ENCODE measurements at places on chromosomes 3 and 15.
A peak's percentile ranks its signal among the peaks of the same experiment; 100 is the strongest.

DNA sequence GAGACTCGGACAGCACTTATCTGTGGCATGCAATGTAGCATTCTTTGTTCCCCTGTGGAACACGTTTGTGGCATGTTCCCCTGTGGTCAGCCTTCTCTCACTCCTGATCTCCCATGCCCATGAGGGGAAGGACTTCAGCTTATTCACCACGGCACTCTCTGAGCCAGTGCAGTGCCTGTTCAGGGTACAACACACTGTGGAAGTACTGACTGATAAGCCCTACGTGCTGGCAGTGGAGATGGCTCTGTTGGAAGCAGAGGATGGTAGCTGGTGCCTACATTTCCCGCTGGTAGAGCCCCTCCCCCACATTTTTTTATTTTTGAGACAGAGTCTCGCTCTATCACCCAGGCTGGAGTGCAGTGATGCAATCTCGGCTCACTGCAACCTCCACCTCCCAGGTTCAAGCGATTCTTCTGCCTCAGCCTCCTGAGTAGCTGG is 43.5 kb upstream of the ETV5 start:
- DNase-seq = no peak

- no peak for DNase-seq
Observed at GRCh38 chr3:13873818-13874217, 6.1 kb downstream of the WNT7A start.

- no peak for DNase-seq
Observed at GRCh38 chr3:60169755-60170154, 1081.5 kb downstream of the FHIT start.

- peak; percentile 15 for DNase-seq
Observed at GRCh38 chr3:126033765-126034164, 50.2 kb downstream of the SLC41A3 start.

- DNase-seq = no peak
Observed at GRCh38 chr3:24237971-24238706, 256.5 kb downstream of the THRB start.

DNA sequence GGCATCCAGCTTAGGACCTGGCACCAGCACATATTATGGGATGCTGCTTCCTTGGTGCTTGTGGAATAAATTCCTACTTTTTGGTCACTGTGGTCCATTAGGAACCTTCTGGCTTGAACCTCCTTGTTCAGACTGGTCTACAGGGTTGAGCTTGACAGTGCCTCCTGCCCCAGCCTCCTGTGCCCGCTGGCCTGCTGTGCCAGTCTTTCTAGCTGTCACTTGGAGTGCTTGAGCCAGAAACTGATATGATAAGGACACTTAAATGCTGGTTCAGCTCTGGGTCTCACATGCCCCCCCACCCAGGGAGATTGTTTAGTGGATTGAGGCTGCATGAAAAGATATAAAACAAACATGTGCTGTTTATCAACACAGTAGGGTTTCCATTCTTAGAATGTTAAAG is 147.8 kb downstream of the SLCO3A1 start:
- DNase-seq = no peak

GRCh38 chr3:194261581-194262063 is 89.5 kb downstream of the CPN2 start:
- no peak for DNase-seq

GRCh38 chr3:58680879-58681525 is 14.4 kb upstream of the FAM3D start:
- DNase-seq = no peak

- DNase-seq = no peak
Observed at GRCh38 chr3:129618901-129619671, 12.6 kb upstream of the PLXND1 start.

- DNase-seq = no peak
Observed at GRCh38 chr3:94544131-94544789, 481.4 kb downstream of the NSUN3 start.

- DNase-seq = no peak
Observed at GRCh38 chr15:89514596-89515406, 18.4 kb upstream of the RHCG start.

DNA sequence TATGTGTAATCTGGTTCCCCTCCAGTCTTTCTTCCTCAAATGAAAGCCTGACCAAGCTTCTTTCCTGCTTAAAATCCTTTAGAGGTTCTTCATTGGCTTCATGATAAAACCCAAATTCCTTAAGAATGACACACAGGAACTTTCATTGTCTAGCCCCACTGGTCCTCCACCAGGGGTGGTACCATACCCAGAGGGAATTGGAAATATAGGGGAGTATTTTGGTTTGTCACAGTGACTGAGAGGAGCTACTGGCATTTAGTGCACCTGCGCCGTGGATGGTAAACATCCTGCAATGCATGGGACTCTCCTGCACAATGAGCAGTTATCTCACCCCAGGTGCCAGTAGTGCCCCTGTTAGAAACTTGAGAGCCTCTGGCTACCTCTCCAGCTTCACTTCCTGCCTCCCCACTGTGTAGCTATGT is 10.8 kb downstream of the ZWILCH start:
- no peak for DNase-seq

GRCh38 chr3:71210257-71211007 is 373.1 kb downstream of the FOXP1 start:
- no peak for DNase-seq

DNA sequence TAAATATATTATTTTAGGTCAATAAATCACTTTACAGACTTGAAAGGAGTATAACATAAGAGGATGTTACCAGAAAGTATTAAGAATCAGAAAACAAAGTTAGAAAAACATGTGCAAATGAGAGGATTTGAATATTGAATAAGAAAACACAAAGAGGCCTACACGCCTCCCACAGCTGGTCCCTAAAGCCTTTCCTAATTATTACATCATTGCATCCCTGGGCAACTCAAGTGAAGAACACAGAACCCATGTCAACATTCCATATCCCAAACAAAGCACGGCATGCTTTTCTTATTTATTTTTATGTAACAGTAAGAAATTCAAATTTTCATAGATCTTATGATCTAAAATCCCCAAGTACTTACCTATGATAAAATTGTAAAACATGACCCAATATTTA is 61.2 kb downstream of the HERC1 start:
- no peak for DNase-seq

GRCh38 chr3:61236556-61236955 is 14.7 kb downstream of the FHIT start:
- DNase-seq = no peak

DNA sequence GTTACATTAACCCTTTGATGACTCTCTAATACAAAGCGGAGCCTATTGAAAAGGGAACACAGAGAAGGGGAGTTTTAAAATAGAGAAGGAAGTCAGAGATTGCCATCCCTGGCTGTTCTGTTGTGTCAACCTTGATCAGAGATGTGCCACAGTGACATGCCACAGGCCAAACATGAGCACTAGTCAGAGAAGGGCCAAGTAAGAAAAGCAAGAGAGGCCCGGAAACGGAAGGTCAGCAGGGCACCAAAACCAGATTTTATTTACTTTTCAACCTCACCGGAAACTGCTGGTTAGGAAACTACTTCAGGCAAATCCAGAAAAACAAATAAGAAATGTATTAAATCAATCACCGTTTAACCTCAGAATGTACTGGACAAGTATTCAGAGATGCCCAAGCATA is 171.8 kb downstream of the ALCAM start:
- DNase-seq = no peak

DNA sequence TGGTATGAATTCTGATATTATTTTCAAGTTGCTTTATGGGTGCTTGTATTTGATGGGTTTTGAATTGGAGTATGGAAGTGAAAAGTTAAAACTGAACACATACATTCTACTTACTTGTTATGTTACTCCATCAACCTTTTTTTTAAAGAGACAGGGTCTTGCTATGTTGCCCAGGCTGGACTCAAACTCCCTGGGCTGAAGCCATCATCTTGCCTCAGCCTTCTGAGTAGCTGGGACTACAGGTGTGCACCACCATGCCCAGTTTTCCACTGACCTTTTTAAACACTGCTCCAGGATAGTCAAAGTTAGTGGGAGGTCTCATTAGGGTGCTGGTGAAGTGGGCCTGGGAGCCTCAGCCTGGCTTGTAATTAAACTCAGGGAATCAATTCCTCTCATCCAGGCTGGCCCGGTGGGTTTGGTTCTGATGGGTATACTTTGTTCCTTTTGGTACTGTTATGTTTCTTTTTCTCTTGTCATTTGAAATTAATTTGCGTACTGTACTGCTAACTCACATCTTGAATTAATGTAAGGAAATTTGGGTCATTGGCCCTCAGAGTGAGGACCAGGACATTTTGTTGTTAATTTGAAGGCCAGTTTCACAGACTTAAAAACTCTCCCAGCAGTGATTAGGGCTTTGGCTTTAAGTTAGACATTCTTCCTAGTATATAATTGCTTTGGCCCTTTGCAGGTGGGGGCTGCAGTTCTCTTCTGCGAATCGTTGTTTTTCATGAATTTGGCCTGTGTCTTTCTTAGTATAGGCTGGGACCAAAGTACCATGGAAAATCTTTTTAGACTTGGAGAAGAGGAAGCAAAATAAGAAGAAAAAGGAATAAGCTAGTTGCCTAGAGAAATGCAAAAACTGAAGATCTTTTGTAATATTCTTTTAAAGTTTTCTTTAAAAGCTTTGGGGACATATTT is 66.9 kb downstream of the FNDC3B start:
- no peak for DNase-seq

GRCh38 chr15:62547584-62547983 is 382.5 kb upstream of the C2CD4B start:
- no peak for DNase-seq

DNA sequence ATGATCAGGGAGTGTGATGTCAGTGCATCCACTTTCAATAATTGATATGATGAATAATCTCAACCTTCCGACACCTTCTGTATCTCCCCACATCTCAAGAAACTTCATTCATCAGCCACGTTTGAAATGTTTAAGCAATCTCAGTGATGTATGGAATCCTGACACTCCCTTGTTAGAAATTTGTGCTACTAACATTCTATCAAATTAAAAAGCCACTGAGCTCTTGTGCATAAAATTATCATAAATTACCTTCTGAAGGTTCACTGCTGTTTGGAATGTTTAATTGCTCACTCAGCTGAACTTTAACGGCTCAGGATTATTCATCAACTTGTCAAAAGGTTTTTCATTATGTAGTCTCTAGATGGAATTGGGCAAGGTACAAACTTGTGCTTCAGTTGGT is 108.4 kb upstream of the DPH6 start:
- DNase-seq = no peak

DNA sequence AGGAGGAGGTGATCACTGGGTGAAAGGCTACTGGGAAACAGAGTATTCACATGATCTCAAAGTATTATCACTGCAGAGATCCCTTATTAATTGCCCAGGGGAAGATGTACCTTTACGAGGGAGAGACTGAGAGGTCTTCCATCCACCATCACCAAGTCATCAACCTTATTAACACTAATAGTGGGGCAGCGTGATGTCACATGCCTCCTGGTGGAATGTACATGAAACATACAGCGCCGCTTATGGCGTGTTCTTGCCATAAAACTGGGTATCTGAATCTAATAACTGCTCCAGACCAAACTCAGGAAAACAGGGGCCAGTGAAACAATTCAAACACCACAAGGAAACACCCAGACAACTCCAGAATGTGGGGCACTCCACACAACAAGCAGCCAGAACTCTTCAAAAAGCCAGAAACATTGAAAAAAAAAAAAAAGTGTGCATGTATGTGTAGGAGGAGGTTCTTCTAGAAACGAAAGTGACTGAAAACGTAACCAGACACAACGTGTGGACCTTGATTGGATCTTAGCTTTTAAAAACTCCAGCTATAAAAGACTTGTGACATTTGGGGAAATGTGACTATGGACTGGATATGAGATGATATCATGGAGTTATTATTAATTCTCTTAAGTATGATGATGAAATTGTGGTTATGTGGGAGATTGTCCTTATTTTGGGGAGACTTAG is 4.6 kb downstream of the STIMATE start:
- DNase-seq = no peak

DNA sequence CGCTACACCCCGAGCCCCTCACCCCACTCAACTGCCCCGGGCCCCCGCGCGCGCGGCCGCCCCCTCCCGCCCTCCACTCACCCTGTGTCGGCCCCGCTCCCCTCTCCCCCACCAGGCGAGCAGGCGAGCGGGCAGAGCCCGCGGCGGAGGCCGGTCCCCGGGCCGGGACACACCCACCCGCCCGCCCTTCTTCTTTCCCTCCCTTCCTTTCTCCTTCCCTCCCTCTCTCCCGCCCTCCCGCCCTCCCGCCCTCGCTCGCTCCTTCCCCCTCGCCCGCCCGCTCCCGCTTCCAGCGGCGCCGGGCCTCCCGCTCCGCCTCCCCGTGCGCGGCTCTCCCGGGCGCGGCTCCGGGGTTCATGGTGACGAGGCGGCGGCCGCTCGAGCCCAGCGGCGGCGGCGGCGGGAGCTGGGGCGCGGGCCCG is at the start of gene CTDSPL:
Gene CTDSPL (plus strand): TSS at position 261 of the 422 bp plus-strand sequence. CDS start 320 bp downstream, outside the sequence.
- no peak for DNase-seq

DNA sequence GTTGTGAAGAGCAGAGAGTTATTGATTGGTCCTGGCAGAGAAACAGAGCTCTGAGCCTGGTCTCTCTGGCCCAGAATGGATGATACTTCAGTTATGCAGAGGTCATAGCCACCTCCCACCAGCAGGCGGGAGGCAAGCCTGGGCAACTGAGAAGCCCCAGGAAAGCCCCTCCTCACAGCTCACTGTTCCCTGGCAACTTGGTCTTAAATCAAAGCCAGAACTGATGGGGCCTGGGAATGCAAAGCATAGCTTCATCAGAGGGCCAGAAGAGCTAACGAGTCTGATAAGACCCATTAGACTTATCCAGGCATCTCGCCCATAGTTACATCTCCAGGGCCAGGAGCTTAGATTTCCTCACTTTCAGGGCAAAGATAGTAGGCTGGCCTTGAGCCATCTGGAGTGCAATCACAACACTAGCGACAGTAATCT is 5.5 kb upstream of the COLQ start:
- DNase-seq = no peak

DNA sequence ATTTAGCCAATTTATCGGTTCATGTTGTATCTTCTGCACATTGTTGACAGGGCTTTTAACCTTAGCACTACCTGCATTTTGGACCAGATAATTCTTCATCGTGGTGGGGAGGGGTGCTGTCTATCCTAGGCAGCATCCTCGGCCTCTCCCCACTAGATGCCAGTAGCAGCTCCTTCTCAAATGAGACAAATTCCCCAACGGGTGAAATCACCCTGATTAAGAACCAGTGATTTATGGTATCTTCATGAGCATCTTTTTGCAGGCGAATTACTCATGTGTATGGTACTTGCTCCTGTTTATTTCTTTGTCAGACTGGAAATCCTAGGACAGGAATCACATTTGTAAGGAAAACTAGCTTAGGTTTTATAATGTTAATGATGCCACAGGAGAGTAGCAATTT is 68.0 kb downstream of the C3orf70 start:
- DNase-seq = no peak

- no peak for DNase-seq
Observed at GRCh38 chr3:106552351-106553043, 683.7 kb upstream of the CBLB start.

DNA sequence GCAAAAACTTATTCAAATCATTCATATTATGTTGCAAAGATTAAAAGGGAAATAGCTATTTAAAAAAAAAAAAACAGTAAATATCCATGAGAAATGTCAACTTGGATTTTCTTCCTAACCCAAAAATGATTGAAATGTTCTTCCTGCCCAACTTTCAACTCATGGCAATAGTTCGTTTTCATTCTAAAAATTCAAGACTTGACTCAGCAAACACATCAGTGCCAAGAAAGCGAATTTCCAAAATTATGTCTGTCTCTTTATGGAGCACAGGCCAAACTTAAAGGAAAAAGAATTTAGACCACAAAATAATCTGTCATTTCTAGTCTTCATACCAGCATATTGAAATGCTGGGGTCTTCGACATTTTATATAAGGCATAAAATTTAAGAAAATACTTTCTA is 63.7 kb downstream of the MAGI1 start:
- DNase-seq = no peak

Measured in activated CD8-positive, alpha-beta memory T cell treated with anti-CD3 and anti-CD28 coated beads, Interleukin-2, amount 50 U/mL, for 48 hours (primary cell).